ENCODE measurements at places on chromosomes 4 and X.

DNA sequence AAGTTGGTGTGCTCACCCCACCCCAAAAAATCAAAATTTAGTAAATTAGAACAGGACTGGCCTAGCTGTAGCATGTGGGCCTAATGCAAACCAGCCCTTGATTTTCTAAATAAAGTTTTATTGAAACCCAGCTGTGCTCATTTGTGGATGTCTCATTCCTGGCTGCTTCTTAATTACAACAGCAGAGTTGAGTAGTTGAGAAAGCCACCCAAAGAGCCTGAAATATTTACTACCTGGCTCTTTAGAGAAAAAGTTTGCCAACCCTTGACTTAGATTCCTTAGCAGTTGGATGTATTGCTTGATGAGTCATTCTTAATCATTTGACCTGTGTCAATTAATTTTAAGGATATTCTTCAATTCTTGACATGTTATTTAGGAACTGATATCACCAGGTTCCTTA lies 168.3 kb upstream of the PUDP start:
- H3K27me3 ChIP-seq, result no peaks in the 10 kb centered on the region
- H3K4me1 ChIP-seq, result no peaks in the 10 kb centered on the region
- H3K36me3 ChIP-seq, result no peaks in the 10 kb centered on the region
- no peak for DNase-seq
- no peak overlapping the region for H3K27ac ChIP-seq
- H3K4me3 ChIP-seq, result no peak overlapping the region

GRCh38 chr4:5378002-5378401 lies 326.7 kb downstream of the STK32B start:
- no peak overlapping the region for H3K4me3 ChIP-seq
- peaks cover 10% of the 10 kb centered on the region for H3K4me1 ChIP-seq
- DNase-seq, result no peak
- H3K27ac ChIP-seq, result no peak overlapping the region
- H3K36me3 ChIP-seq, result no peaks in the 10 kb centered on the region
- no peaks in the 10 kb centered on the region for H3K27me3 ChIP-seq

- H3K4me1 ChIP-seq, result no peaks in the 10 kb centered on the region
- no peak for DNase-seq
- no peak overlapping the region for H3K27ac ChIP-seq
- H3K27me3 ChIP-seq, result no peaks in the 10 kb centered on the region
- H3K36me3 ChIP-seq, result peaks cover 69% of the 10 kb centered on the region
These were observed 69.6 kb downstream of the TBCK start for GRCh38 chr4:106246441-106246840.

DNA sequence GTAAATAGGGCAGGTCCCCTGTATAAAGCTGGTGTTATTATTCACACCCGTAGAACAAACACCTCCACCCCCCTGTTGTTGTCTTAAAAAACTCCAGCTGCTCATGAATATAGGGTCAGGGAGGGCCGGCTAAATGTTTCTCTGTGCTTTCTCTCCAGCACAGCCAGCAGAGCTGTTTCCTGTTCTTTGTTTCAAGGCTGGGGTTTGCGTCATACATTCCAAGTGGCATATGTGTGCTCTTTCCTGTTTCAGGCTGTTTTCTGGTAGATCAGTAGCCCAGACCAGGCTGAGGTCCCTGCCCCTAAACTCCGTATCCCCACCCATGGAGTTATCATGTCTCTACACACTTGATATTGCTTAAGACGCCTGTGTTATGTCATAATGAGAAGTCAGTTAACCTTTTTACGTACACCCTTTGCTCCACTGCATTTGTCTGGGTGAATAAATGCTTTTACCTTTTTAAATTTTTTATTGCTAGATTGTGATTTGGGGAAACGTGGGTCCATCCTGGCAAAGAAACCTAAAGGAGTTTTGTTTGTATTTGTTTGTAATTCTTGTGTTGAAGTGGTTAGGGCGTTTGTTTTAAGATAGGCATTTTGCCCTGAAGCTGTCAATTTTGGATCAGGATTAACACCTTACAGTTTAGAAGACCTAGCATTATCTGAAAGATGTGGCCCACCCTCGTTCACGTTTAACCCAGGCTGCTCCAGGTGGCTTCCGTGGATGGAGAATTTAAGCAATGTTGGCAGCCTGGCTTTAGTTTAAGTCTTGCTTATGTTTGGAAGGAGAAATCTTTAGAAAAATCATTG lies 3.3 kb downstream of the KLF3 start:
- peak overlapping the region; percentile 100 for H3K27ac ChIP-seq
- no peaks in the 10 kb centered on the region for H3K36me3 ChIP-seq
- H3K27me3 ChIP-seq, result no peaks in the 10 kb centered on the region
- DNase-seq, result peak; percentile 98
- peak overlapping the region; percentile 95 for H3K4me3 ChIP-seq

- H3K4me1 ChIP-seq, result no peaks in the 10 kb centered on the region
- no peak overlapping the region for H3K27ac ChIP-seq
- H3K4me3 ChIP-seq, result no peak overlapping the region
- H3K27me3 ChIP-seq, result no peaks in the 10 kb centered on the region
- no peaks in the 10 kb centered on the region for H3K36me3 ChIP-seq
These were observed 295.8 kb downstream of the GBA3 start for GRCh38 chr4:22988526-22988925.

- no peaks in the 10 kb centered on the region for H3K4me1 ChIP-seq
- H3K36me3 ChIP-seq, result no peaks in the 10 kb centered on the region
- H3K27ac ChIP-seq, result no peak overlapping the region
- H3K4me3 ChIP-seq, result no peak overlapping the region
- DNase-seq, result no peak
These were observed 6.3 kb upstream of the AP1S2 start for GRCh38 chrX:15860921-15861320.

DNA sequence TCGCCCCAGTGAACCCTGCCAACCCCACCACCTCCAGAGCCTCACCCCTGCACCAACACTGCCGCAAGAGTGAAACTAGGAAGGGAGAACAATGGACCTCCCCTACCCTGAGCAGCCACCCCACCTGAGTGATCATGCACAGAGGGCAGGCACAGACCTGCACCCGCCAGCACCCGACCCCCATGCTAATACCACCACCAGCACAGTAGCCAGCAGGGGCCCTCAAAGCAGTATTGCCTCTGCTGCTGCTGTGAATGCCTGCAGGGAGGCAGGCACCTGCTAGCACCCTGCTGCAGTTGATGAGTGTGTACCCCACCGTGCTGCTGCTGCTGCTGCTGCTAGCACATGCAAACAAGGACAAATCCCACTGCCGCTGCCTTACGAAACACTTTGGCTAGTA lies 100.1 kb downstream of the RAB28 start:
- H3K36me3 ChIP-seq, result no peaks in the 10 kb centered on the region
- no peaks in the 10 kb centered on the region for H3K4me1 ChIP-seq
- DNase-seq, result no peak

DNA sequence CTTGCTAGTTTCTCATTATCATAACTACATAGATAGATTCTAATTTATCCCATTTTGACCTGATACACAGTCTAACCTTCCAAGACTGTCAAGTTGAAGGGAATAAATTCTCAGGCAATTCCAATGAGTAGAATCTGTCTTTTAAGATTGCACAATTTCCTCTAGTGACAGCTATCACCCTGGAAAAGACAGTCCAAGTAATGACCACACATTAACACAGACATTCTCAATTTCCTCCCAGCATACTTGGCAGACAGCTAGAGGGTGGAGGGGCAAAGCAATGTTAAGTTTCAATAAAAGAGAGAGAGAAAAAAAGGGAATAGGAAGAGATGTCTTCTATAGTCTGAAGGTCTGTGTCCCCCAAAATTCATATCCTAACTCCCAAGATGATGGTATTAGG lies 234.7 kb downstream of the LDB2 start:
- H3K27me3 ChIP-seq, result no peaks in the 10 kb centered on the region
- no peaks in the 10 kb centered on the region for H3K4me1 ChIP-seq
- DNase-seq, result no peak
- H3K27ac ChIP-seq, result no peak overlapping the region

DNA sequence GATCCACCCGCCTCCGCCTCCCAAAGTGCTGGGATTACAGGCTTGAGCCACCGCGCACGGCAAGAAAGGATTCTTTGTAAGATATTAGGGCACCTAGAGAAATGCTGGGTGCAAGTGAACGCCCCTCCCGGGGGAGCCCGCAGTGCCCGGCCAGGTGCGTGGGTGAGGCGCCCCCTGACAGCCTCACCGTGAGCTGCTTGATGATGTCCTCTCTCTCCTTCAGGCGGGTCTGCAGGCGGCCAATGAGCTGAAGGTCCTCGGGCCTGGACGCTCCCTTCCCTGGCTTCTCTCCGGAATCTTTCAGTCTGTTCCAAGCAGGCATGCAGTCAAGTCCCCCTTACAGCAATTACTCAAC lies 21.9 kb downstream of the MED28 start:
- H3K36me3 ChIP-seq, result peaks cover 49% of the 10 kb centered on the region
- H3K4me3 ChIP-seq, result no peak overlapping the region
- peaks cover 6% of the 10 kb centered on the region for H3K4me1 ChIP-seq
- H3K27me3 ChIP-seq, result no peaks in the 10 kb centered on the region
- no peak for DNase-seq

GRCh38 chr4:183657564-183657963 lies 1.4 kb downstream of the RWDD4 start:
- H3K4me1 ChIP-seq, result peaks cover 7% of the 10 kb centered on the region
- peak overlapping the region; percentile 62 for H3K4me3 ChIP-seq
- H3K27ac ChIP-seq, result no peak overlapping the region

- no peaks in the 10 kb centered on the region for H3K4me1 ChIP-seq
- no peak for DNase-seq
- H3K4me3 ChIP-seq, result no peak overlapping the region
- H3K27me3 ChIP-seq, result no peaks in the 10 kb centered on the region
- H3K36me3 ChIP-seq, result no peaks in the 10 kb centered on the region
- H3K27ac ChIP-seq, result no peak overlapping the region
These were observed 615.1 kb downstream of the CENPC start for GRCh38 chr4:66930206-66930605.

DNA sequence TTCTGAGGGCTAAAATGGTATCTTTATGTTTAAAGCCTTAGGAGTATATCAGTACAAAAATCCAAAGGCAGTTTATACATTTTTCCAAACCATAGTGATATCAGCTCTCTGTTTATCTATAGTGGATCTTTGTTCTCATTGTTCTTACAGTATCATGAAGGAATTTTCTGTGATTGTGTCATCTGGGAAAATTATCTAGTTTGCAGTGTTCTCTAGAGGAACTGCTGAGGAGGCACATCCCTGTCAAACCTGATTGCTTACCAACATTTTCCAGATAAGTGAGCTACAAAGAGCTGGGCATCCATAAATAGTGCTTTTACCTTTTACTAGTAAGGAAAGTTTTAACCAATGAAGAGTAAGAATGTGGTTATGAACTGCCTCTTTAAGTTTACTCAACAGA lies 44.9 kb upstream of the SLC25A31 start:
- H3K4me3 ChIP-seq, result no peak overlapping the region
- H3K4me1 ChIP-seq, result no peaks in the 10 kb centered on the region
- peaks cover 31% of the 10 kb centered on the region for H3K36me3 ChIP-seq
- no peak overlapping the region for H3K27ac ChIP-seq

DNA sequence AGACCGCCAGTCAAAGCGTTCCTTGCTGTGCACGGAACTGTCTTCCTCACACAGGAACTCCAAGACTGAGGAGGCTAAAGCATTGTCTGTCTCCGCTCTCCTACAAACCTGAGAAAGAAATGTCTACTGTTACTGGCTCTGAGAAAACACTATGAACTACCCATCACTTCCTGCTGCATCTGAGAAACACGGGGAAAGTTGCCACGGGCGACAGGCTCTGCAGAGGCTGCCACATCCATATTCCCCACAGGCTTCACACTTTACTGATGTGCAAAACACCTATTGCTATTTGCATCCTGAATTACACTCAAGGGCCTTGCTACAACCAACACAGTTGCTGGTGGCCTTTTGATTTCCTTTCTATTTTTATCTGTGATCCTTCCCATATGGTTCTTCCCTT lies 59.0 kb downstream of the AFAP1 start:
- H3K27me3 ChIP-seq, result no peaks in the 10 kb centered on the region
- no peak overlapping the region for H3K4me3 ChIP-seq
- peaks cover 61% of the 10 kb centered on the region for H3K4me1 ChIP-seq

- no peak overlapping the region for H3K4me3 ChIP-seq
- no peaks in the 10 kb centered on the region for H3K27me3 ChIP-seq
- H3K36me3 ChIP-seq, result no peaks in the 10 kb centered on the region
These were observed 16.9 kb downstream of the PLAC1 start for GRCh38 chrX:134641346-134641745.

DNA sequence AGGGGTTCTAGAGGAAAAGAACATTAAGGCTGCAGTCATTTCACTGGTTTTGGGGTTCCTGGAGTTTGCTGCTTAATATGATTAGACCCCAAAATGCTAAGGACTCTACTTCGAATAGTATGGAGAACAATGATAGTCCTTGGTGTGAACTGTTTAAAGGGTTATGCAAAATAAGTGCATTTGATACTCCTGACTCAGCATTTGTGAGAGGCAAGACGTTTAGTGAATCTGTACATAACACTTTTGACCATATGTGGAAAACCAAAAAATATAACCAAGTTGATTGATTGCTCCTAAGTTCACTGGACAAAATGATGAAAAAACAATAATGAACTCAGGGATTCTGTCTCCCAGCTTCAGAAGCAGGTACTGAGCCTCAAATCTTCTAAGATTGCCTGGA lies 414.1 kb downstream of the SH3BGRL start:
- no peak for DNase-seq
- no peak overlapping the region for H3K4me3 ChIP-seq
- H3K27ac ChIP-seq, result no peak overlapping the region
- no peaks in the 10 kb centered on the region for H3K36me3 ChIP-seq

DNA sequence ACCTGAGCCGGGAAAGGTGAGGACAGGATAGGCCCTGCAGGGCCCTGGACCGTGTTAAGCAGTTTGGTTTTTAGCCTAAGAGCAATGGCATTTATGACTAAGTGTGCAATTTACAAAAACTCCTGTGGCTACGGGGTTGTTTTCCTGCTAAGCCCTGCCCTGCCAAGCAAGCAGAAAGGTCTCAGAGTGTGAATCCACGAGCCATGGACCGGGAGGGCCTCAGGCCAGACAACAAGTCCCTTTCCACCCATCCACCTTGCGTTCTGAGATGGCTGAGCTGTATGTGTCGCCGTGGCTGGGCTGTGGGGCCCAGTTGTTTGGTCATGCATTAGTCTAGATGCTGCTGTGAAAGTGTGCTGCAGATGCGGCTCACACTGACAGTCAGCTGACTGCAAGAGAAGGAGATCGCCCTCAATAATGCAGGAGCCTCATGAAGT lies 33.9 kb upstream of the AFAP1 start:
- peaks cover 25% of the 10 kb centered on the region for H3K4me1 ChIP-seq
- no peak overlapping the region for H3K4me3 ChIP-seq
- no peaks in the 10 kb centered on the region for H3K27me3 ChIP-seq
- DNase-seq, result no peak
- H3K36me3 ChIP-seq, result no peaks in the 10 kb centered on the region

All from stomach (tissue), 19 donors.